NCI-H1417 treated with DMSO at 0.1 percent for 48 hours (cell line): ENCODE measurements at places on chromosomes 6 and 20.

- DNase-seq: no peak
Measured at GRCh38 chr6:37239950-37240713, 17.4 kb upstream of the TBC1D22B start.

DNA sequence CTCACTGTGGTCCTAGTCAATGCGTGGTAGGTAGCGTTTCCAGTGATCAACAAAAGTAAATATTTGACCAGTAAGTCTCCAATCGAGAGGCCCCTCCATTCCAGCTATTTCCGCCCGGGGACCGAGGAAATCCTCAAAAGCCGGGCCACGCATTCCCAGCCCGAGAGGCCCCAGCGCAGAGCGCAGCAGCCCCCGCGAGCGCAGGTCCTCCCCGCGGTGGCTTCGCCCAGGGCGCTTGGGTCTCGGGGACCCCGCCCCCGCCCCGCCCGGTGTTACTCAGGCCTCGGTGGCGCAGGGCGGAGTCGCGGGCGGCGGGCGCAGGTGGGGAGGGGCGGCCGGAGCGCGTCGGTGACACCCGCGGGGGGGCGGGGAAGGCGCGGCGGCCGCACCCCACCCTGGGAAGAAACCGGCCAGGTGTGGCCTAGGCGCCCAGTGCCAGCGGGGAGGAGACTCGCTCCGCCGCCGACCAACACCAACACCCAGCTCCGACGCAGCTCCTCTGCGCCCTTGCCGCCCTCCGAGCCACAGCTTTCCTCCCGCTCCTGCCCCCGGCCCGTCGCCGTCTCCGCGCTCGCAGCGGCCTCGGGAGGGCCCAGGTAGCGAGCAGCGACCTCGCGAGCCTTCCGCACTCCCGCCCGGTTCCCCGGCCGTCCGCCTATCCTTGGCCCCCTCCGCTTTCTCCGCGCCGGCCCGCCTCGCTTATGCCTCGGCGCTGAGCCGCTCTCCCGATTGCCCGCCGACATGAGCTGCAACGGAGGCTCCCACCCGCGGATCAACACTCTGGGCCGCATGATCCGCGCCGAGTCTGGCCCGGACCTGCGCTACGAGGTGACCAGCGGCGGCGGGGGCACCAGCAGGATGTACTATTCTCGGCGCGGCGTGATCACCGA, at the start of gene DSP:
DSP (plus strand) TSS at position 497 of the 890 bp plus-strand sequence; CDS start at position 742, 245 bp downstream.
- no peak for DNase-seq

DNA sequence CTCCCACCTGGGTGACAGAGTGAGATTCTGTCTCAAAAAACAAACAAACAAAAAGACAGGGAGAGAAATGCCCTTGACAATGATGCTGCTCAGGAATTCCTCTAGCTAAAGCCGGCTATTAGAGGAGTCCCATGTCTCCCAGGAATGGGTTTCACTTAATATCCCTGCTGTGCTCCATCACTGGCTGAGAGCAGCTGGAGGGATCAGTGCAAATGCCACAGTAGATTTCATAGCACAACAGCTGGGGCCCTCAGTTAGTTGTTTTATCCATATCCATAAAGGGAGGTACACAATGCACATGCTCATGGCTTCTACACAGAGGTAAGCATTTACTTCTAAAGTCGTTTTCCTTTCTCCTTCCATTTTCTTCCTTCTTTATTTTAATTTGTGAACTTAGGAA, 742.0 kb upstream of the POU3F2 start:
- no peak for DNase-seq

- no peak for DNase-seq
Measured at GRCh38 chr6:25232479-25232878, 46.7 kb upstream of the CARMIL1 start.

DNA sequence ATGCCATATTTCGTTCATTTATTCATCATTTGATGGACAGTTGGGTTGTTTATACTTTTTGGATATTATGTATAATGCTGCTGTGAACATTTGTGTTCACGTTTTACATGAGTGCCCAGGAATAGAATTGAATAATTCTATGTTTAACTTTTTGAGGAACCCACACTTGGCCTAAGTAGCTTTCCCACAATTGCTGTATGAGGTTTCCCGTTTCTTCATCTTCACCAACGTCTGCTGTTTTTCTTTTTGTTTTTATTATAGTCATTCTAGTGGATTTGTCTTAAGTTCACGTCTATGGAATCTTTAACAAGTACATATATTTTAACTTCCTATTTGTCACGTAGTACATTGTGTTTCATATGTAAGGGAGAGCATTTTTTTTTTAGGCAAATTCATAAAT, 110.3 kb downstream of the JARID2 start:
- no peak for DNase-seq

GRCh38 chr20:21125072-21125848, 622 bp upstream of the KIZ start:
- DNase-seq: peak; percentile 54

DNA sequence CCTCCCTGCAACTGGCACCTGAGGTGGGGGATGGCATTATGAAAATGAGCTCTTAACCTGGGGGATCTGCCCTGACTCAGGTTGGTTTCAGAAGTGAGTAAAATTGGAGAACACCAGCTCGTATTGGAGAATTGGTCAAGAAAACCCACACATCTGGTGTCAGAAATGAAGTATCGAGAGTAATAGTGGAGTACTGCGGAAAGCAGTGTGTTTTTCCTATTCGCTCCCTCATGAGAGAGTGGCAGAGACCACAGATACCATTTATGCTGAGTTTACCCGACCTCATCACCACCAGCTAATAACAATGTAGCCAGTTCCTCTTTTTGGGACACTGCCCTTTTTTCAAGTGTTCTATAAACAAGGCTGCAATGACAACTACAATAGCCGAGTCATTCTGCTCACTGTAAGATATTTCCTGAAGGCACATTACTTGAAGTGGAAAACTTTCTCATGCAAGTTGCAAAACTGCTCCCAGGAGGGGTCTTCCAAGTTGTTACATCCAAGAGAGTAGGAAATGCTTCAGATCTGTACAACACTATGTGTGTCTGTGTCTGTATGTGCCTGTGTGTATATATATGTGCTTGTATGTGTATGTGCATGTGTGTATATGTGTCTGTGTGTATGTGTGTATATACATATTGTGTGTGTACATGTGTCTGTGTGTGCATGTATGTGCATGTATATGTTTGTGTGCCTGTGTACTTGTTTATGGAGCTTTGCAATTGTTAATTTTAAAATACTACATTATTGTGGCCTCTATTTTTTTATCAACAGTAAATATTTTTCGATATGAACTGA, 106.0 kb upstream of the CST7 start:
- no peak for DNase-seq

DNA sequence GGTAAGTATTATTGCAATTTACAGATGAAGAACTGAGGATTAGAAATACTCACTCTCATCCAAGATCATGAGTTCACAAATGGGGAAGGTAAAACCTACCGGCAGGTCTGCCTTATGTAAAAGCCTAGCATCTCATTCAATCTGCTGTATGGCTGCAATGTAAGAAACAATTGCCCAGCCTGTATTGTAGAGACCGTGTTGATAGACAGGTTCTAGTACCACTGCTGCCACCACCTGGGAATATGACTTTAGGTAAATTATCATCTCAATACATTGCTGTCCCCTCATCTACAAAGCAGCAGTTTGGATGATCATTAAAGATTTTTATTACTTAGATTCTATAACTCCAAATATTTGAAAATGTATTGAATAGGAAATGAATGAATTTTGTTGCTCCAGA, 23.3 kb upstream of the ARHGAP18 start:
- no peak for DNase-seq

DNA sequence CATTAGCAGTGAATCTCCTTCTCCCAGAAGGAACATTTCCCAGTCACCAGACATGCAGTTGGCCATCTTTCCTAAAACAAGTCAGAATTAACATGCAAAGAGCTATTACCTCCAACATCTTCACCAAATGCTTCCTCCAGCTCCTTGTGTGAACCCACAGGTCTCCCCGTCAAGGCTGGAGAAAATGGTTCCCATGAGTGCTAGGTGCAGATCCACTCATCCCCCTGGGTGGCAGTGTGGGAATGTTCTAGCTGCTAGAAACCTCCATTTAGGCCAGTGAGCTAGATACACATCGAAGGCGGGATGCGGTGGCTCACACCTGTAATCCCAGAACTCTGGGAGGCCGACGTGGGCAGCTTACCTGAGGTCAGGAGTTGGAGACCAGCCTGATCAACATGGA, 603.9 kb upstream of the SLC35B3 start:
- DNase-seq: no peak

DNA sequence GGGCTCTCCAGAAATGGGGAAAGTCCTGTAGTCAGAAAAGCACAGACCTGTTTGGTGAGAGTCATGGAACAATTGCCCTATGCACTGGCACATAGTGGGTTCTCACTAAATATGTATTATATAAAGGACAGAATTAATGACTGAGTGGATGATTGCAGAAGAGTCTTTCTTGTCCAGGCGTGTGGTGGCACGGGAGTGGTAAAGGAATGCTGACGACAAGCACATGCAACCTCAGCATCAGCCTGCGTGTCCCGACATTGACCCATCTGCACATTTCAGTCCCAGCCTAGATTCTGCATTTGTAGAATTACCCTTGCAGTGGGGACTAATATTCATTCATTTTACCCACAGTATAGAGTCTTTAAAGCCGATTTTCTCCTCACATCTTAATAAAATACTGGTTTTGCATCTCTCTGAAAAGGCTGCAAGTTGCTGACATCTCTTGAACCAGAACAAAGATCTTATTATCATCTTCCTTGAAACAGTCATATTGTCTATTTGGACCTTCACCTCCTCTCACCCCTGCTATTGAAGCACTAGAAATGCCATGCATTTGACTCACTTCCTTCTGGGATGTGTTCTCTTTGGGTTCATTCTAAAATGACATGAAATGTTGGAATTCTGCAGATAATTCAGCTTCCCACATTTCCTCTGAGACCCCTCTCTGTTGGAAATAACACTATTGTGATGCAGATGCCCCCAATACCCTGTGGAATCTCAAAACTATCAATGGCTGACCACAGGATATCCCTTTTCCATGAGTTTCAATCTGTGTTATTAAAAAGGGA, 883.6 kb upstream of the FLRT3 start:
- DNase-seq: no peak

DNA sequence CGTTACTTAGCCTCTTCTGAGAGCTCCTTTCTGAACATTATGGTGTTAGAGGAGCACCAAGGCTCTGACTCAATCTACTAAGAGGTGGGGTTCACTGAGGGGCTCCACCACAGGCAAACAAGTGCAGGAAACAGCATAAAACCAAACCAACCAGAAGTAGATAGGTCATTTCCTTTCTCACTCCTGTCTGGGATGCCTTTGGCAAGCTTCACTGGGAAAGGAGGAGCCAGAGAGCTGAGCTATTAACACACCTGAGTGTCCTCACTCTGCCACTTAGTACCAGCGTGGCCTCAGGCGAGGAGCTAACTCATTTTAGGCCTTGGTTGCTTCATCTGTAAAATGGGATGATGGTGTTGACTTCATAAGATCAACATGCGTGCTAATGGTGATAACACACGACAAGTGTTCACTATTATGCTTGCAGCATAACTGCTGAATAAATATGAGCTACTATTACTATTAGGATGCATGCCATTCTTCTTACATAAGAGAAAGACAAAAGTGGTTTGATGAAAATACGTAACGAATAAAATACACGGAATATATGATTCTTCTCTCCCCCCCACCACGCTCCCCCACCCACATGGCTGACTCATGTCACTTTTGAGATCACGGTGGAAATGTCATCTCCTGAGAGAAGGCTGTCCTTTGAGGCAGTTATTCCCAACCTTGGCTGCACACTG, 185.4 kb downstream of the BCAS1 start:
- DNase-seq: no peak

- DNase-seq: no peak
Measured at GRCh38 chr6:36897609-36898008, 11.9 kb downstream of the C6orf89 start.

- no peak for DNase-seq
Measured at GRCh38 chr6:12010635-12011275, 1.4 kb upstream of the HIVEP1 start.

GRCh38 chr20:9024606-9025005, 44.3 kb upstream of the PLCB4 start:
- no peak for DNase-seq

- no peak for DNase-seq
Measured at GRCh38 chr6:39824030-39824926, 32.1 kb downstream of the DAAM2 start.

GRCh38 chr20:43973231-43973630, 58.6 kb downstream of the TOX2 start:
- DNase-seq: no peak

- no peak for DNase-seq
Measured at GRCh38 chr6:125549202-125549884, 200.1 kb upstream of the HEY2 start.

- no peak for DNase-seq
Measured at GRCh38 chr6:83371423-83371822, 59.4 kb downstream of the ME1 start.

DNA sequence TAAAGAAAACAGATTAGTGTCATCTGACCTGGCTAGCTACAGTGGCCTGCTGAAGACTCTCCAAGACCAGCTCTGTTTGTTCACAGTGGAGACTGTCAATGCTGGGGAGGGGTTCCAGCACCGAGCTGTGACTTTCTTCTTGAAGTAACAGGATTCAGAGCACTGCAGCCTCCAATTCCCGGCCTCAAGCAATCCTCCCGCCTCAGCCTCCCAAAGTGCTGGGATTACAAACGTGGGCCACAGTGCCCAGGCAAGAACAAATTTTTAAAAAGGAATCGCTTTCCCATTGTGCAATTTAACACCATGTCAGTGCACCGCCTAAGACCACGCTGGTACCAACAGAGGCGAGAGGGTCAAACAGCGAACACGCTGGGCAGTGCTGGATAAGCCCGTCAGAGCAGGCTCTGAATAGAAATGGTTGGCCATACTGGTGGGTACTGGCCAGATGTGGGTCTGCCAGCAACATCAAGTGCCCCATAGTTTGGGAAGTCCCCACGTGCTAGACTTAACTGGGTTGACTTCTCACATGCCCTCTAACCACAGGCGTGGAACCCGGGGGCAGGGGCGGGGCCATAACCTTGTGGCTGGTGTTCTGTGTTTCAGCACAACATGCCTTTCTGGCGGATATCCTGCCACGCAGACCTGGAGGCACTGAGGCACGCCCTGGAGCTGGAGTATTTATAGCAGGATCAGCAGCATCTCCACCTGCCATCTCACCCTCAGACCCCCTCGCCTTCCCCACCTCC, 168.9 kb downstream of the ZMYND8 start:
- DNase-seq: no peak

GRCh38 chr20:33431797-33432381, 11.7 kb downstream of the SNTA1 start:
- DNase-seq: no peak

GRCh38 chr6:70651326-70651905, 16.3 kb upstream of the SMAP1 start:
- no peak for DNase-seq

GRCh38 chr20:6178537-6178936, 55.7 kb upstream of the FERMT1 start:
- DNase-seq: peak; percentile 11
